ENCODE measurements at places on chromosomes 2 and 18. TPM values are rescaled to one million over a fixed set of nuclear protein-coding genes. Genes with fewer than 3 reads are reported as not detected.

- DNase-seq: no peak
Observed at GRCh38 chr2:239644011-239644410, 243.2 kb upstream of the HDAC4 start.

GRCh38 chr2:158458617-158458920 lies 1.8 kb downstream of the PKP4 start:
- no peak for DNase-seq

DNA sequence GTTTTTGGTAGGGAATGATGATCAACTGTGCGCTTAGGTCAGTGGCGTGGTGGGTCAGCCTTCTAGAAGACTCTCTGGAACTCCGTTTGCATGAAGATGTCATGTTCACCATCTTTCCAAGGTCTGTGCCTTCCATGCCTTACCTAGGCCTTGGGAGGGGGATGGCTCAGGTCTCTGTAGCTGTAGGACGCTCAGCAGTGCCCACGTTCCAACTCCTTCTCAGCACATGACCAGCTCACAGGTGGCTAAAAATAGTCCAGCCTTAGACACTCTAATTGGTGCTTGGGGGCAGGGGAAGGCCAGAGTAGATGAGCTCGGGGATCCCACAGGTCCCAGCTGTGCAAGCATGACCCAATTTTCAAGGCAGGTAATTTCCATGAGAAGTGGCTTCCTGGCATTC lies 42.3 kb upstream of the TEX51 start:
- DNase-seq: no peak

The TMEM150A gene
- total RNA-seq: 11.1 TPM

- no peak for DNase-seq
Observed at GRCh38 chr2:120208381-120209353, 14.5 kb downstream of the TMEM185B start.

- DNase-seq: no peak
Observed at GRCh38 chr2:173990245-173990644, 25.1 kb upstream of the SP3 start.

The MAP2 gene
- total RNA-seq: 5.3 TPM

GRCh38 chr18:47323158-47323557 lies 71.7 kb upstream of the SKOR2 start:
- DNase-seq: no peak

GRCh38 chr18:378079-378478 lies 110.2 kb upstream of the THOC1 start:
- no peak for DNase-seq

DNA sequence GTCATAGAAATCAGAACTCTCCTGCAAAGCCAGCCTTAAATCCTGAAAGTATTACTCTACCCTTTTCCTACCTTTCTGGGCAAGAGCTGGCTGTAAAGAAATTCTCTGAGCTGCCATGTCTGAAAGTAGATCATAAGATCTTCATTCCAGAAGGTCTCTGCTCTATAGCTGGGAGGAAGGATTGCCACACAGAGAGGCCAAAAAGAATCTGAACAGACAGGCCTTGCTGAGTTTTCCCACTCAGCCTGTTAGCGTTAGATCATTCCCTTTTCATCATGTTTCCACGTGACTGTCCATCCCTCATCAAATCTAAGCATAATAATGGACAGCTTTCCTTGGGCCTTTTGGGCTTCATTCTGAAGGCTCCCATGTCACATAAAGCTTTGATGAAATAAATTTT lies 43.2 kb upstream of the FHL2 start:
- no peak for DNase-seq

DNA sequence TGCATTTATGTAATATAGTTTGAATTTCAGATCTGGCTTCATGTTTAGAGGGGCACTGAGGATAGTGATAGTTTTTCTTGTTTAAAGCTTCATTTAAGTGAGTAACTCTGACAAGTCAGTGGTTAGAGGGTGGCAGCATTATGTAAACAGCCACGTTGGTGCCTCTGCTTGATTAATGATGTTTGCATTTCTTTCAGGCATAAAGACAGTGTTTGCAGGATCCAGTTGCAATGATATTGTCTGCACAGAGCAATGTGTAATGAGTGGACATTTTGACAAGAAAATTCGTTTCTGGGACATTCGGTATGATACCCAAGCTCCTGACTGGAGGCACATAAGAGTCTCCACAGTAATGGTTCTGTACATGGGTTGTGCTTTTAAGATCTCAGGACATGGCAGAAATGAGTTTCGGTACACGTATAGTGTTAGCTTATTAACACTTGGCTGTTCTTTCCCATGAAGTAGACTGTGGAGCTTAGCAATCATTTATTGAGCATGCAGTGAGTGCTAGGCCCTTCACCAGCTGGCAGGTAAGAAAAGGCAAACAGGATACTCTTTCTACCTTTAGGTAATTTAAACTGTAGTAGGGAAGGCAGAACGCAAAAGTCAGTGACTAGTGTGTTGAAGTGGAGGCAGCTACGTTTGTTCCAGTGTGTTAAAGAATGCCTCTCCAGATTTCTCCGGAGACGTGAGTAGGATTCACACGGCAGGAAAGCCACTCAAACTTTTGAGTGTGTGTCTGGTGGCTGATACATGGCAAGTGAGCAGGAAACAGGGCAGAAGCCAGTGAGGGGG lies 17.4 kb upstream of the SAG start:
- DNase-seq: no peak

DNA sequence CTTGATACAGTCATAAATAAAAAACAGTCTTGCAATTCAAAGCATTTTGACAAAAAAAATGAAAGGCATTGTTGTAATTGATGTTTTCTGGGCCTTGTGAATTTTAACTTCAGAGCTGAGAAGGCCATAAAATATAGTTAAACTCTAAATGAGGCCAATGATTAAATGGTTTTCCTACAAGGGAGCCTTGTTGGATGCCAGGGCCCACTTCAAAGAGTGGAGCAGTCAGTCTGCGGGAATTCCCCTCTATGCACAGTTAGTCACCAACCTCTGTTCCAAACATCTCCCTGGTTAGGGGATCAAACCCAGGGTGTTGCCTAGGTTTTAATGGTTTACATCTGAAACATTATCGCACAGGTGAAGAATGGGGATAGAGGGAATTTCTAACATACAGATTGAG lies 143.4 kb downstream of the NCKAP5 start:
- DNase-seq: no peak

All from H4 (cell line).